ENCODE measurements at places on chromosomes 5 and 9. TPM values are rescaled to one million over a fixed set of nuclear protein-coding genes. Genes with fewer than 3 reads are reported as not detected.

The FOXD4L5 gene
- total RNA-seq = 0.15 TPM

The CDKN2B gene
- total RNA-seq = 42.2 TPM

The GDA gene
- total RNA-seq = not detected

The SV2C gene
- total RNA-seq = not detected

The MCTP1 gene
- total RNA-seq = 4.8 TPM

The GTF3C4 gene
- total RNA-seq = 14.9 TPM

The SGCD gene
- 22.0 TPM for total RNA-seq

The ADAMTS19 gene
- 0.73 TPM for total RNA-seq

The SPINK6 gene
- not detected for total RNA-seq

The HMGCS1 gene
- total RNA-seq = 31.6 TPM

The BRINP1 gene
- under 0.01 TPM for total RNA-seq

The PFDN1 gene
- 62.0 TPM for total RNA-seq

The SLC45A2 gene
- not detected for total RNA-seq

The CCDC180 gene
- 5.5 TPM for total RNA-seq

The FIBCD1 gene
- 17.5 TPM for total RNA-seq

The SLCO4C1 gene
- not detected for total RNA-seq

The ZSWIM6 gene
- total RNA-seq = 10.4 TPM

The EFNA5 gene
- total RNA-seq = 5.8 TPM

The DRD1 gene
- under 0.01 TPM for total RNA-seq

The AGXT2 gene
- 0.17 TPM for total RNA-seq

The OR1J2 gene
- total RNA-seq = not detected

The SREK1IP1 gene
- 12.4 TPM for total RNA-seq

The ODF2 gene
- total RNA-seq = 19.8 TPM

The BHMT gene
- total RNA-seq = 0.15 TPM

The ARSB gene
- total RNA-seq = 14.0 TPM
